ENCODE measurements at places on chromosomes 6 and 20.
A peak's percentile ranks its signal among the peaks of the same experiment; 100 is the strongest.

GRCh38 chr20:58642441-58642840 lies 8.6 kb upstream of the STX16 start:
- no peak for DNase-seq

GRCh38 chr6:27940766-27941165 lies 16.3 kb upstream of the OR2B6 start:
- DNase-seq: no peak

DNA sequence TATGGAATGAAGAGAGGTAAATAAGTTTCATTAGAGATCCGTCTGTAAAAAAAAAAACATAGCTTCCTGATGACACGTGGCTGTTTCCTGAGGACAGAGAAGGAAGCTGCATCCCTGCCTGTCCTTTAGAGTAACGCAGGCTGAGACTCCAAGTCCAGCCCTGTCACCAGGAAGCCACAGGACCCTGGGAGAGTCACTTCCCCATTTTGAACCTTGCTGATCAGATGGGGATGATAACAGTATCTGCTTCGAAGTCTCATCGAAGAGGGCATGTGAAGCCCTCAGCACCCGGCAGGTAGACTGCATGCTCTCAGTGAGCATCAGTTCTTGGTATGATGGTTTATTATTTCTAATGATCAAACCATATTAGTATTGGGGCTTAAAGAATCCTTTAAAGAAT lies 139.1 kb upstream of the KCNG1 start:
- no peak for DNase-seq

- DNase-seq: no peak
Observed at GRCh38 chr20:18223409-18223808, 64.9 kb upstream of the ZNF133 start.

GRCh38 chr6:44949596-44950201 lies 378.4 kb upstream of the RUNX2 start:
- DNase-seq: no peak

GRCh38 chr6:123802351-123802696 lies 1.3 kb upstream of the NKAIN2 start:
- no peak for DNase-seq

DNA sequence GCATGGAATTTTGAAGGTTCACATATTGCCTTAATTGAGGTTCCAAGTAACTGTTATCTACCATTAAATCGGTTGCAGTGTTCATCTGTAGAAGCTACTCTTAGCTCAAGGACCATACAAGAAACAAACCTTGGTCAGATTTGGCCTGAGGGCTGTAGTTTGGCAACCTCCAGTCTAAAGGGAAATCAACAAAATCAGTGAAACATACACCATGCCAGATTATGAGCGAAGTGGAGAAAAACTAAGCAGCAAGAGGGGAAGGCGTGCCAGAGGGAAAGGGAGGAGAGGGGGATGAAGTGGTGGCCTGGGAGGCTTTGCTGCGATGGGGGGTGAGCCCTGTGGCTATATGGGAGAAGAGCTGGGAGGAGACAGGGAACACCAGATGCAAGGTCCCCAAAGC lies 8.8 kb upstream of the SNAI1 start:
- no peak for DNase-seq

DNA sequence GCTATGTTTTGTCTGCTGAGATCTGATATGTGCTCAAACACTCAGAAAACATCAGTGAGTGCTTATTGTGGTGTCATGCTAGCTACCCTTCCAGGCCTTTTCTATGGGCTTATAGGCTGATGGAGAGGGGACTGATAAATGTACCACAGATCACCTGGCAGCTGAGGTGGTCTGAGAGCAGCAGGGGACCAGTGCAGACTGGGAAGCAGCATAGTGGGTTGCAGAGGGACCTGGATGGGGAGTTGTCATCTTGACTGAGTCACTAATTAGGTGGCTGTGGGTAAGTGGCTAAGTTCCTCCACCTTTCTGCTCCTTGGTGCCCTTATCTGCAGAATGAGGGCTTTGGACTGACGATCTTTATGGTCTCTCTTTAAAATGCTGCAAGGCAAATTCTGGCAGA lies 2.8 kb downstream of the TMEM200A start:
- DNase-seq: no peak

DNA sequence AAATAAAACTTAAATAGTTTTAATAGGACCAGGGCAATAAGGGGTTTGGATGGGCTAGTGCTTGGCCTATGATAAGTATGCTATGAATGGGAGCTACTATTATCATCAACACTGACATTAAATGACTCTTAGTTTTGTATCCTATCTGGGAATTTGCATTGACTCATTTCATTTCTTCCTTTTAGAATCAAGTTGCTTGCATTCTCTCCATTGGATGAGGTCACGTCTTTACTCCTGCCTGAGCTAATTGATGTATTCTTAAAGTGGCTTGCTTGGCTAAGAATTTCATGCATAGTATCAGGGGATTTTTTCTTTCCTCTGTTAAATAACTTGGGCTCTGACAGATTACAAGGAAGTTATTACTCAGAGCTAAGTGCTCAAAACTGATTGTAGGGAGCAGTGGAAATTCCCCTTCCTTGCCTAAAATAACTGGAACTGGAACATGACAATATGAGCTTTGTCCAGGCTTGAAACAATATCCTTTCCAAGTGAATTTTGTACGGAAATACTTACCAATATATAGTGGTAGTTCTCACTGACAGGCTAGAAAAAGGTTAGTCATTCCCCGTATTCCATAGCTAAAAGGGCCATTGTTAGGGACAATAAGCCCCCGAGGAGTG lies 169.9 kb downstream of the BCAS1 start:
- DNase-seq: no peak

- no peak for DNase-seq
Observed at GRCh38 chr20:55253781-55254180, 751.5 kb downstream of the CBLN4 start.

GRCh38 chr20:20785226-20785625 lies 72.8 kb upstream of the RALGAPA2 start:
- no peak for DNase-seq

- no peak for DNase-seq
Observed at GRCh38 chr20:59118855-59119254, 44.8 kb upstream of the ZNF831 start.

- DNase-seq: no peak
Observed at GRCh38 chr6:100823041-100823440, 58.1 kb downstream of the ASCC3 start.

DNA sequence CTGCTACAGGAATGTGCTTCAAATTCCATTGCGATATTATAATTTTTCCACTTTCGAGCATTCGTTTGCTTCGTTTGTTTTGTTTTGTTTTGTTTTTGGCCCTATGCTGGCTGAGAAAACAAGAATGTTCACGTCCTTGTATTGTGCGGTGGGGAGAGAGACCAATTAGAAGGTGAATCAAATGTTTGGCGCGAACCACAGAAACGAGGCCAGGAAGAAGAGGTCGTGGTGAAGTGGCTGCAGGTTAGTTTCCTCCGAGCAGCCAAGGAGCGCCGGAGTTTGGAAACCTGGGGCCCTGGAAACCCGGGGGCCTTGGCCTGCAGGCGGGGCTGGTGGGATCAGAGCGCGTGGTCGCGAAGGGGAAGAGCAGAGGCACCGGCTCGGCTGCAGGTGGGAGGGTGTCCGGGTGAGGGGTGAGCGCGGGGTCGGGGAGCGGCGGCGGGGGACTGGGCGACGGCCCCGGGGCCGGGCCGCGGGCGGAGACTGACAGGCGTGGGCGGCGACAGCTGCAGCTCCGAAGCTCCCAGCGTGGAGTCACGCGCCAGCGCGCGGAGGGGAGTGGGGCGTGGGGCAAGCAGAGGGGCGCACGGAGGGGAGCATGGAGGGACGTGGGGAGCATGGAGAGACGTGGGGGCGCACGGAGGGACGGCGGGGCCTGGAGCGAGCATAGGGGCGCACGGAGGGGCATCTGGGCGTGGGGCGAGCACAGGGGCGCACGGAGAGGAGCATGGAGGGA lies 141.5 kb upstream of the PDE10A start:
- DNase-seq: no peak

DNA sequence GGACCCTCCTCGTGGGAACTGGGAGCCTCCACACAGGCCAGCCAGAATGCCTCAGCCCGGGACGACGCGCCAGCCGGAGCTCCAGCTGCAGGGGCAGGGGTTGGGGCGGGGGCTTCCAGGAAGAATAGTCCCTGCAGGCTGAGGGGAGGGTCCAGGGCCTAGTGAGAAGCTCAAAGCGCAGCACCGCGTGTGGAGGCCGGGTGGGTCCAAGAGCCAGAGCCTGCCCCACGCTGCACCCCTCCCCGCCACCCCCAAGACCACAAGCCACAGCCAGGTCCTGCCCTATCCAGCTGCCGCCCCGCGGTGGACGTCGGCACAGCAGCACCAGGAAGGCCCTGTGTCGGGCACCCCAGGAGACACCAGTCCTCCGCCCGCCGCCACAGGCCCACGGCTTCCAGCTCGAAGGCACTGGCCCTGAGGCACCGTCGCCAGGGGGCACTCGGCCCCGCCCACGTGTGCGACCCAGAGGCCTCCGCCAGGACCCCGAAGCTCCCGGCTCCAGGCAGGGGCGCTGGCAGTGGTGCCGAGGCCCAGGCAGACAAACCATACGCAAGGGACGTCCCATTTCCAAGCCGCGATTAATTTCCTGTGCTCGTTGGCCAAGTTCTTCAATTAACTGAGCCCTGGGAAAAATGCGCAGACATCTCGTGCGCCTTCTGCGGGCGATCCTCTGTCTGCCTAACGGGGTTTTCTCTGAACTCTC lies 19.5 kb downstream of the KCNQ2 start:
- DNase-seq: no peak

- DNase-seq: no peak
Observed at GRCh38 chr20:62025832-62026563, 39.7 kb downstream of the TAF4 start.

- no peak for DNase-seq
Observed at GRCh38 chr6:123812621-123813020, 9.0 kb downstream of the NKAIN2 start.

DNA sequence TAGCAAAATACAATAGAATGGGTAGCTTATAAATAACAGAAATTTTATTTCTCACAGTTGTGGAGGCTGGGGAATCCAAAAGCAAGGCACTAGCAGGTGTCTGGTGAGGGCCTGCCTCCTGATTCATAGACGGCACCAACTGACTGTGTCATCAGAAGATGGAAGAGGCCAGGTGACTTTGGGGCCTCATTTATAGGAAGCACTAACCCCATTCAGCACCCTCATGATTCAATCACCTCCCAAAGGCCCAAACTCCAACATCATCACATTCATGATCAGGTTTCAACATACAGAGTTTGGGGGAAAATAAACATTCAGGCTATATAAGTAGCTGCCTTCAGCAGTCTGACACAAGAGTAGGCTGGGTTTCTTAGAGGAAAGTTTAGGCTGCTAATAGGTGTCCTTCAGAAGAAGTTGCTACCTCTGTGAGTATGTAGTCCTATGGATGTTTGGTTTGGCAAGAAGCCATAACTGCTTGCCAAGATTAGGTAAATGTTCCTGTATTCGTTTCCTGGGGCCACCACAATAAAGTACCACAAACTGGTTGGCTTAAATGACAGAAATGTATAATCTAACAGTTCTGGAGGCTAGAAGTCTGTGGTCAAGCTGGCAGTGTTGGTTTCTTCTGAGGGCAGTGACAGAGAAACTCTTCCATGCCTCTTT lies 48.8 kb downstream of the NT5E start:
- DNase-seq: no peak

DNA sequence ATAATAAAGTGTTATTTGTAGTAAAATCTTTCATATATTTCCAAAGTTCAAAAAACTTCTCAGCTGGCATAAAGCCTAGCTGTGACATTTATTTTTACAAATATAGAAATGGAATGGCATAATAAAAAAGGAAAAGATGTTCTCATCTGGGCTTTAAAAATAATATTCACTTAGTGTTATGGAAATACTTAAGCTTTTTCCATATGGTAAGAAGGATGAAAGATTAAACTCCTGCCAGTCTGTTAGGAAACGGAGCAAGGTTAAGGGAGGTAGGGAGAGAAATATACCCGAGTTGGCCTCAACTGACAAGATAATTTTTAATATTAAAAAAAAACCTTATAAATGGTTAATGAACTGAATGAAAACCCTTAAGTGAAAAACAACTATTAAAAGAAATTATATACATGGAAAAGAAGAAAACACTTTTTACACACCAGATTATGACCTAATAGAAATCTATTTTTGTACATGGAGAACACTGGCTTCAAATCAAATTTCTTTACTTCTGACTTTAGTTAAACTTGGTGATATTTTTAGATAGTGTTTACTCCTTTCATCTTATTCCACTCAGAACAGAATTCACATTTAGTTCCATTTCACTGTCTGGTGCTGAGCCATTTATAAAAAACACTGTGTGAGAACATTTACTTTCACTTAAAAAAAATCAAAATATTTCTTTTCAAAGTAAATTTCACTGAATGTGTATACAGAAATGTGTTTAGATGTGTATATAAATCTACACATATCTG lies 137.0 kb downstream of the DST start:
- no peak for DNase-seq

DNA sequence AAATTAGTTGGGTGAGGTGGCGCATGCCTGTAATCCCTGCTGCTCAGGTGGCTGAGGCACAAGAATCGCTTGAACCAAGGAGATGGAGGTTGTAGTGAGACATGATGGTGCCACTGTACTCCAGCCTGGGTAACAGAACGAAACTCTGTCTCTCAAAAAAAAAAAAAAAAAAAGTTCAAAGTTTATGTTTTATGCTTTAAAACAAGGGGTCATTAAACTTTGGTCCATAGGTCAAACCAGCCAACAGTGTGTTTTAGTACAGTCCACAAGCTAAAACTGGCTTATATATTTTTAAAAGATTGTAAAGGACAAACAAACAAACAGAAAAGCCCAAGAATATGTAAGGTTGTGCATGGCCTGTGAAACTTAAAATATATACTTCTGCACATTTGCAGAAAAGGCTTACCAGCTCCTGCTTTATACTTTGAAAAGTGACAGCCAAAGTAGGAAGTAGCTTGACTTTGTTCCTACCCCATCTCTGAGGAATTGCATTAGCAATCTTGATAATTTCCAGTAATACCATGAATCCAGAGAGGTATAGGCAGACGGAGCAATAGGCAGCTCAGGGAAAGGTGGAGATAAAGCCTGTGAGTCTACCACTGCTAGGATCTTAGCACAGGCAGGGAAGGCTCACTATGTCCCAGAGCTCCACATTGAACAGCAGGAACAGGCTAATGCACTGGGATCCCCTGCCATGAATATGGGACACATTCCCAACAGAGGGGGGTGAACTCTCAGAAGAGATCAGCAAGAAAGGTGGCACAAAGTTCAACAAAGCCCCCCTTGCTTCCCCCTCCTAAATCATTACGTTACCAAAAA lies 30.5 kb downstream of the MCM8 start:
- DNase-seq: no peak

GRCh38 chr6:26556263-26557070 lies 18.3 kb downstream of the HMGN4 start:
- DNase-seq: peak; percentile 55

Data from activated CD4-positive, CD25-positive, alpha-beta regulatory T cell treated with anti-CD3 and anti-CD28 coated beads, Interleukin-2, amount 50 U/mL, for 72 hours (primary cell).